Mesothelial cell of epicardium (in vitro differentiated cells): ENCODE measurements at places on chromosomes 3 and 15.

DNA sequence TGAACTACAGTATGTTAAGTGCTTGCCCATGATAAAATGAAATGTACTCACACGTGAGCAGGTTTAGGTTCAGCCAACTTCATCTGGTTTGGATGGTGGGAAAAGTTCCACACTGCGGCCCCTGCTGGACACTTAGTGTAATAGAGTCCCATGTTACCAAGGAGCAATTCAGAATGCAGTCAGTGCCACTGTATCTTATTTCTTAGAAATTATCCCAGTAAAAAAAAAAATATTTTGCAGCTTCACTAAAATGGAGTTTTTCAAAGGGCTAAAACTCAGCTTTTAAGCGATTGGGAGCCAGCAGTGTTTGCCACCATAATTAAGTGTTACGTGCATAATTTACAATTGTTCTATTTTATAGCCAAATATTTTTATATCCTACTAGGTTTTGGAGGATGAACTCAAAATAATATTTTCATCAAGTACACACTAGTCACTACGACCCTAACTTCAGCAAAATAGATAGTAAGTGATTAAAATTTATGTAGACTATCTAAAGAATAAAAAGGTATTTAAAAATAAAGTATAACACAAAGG, 371.7 kb upstream of the GBE1 start:
- DNase-seq, result no peak

GRCh38 chr3:32842531-32842931, 24.7 kb downstream of the TRIM71 start:
- no peak for DNase-seq

GRCh38 chr15:99105514-99106341, 848 bp downstream of the SYNM start:
- no peak for DNase-seq

DNA sequence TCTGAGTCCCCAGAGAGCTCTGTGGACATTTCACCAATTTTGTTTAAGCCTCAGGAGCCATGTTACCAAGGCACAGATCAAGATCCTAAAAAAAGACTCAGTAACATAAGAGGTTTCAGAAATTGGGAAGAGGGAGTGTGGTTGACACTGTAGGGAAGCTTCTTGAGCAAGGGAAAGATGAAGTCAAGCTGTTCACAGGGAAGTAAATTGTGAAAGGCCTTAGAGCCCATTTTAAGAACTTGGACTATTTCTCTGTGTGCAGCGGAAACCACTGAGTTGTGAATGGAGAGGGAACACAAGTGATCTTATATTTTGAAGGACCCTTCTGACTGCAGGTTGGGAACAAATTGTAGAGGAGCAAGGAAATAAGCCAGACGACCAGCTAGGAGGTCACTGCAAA, 18.7 kb downstream of the BCL2A1 start:
- DNase-seq, result no peak

DNA sequence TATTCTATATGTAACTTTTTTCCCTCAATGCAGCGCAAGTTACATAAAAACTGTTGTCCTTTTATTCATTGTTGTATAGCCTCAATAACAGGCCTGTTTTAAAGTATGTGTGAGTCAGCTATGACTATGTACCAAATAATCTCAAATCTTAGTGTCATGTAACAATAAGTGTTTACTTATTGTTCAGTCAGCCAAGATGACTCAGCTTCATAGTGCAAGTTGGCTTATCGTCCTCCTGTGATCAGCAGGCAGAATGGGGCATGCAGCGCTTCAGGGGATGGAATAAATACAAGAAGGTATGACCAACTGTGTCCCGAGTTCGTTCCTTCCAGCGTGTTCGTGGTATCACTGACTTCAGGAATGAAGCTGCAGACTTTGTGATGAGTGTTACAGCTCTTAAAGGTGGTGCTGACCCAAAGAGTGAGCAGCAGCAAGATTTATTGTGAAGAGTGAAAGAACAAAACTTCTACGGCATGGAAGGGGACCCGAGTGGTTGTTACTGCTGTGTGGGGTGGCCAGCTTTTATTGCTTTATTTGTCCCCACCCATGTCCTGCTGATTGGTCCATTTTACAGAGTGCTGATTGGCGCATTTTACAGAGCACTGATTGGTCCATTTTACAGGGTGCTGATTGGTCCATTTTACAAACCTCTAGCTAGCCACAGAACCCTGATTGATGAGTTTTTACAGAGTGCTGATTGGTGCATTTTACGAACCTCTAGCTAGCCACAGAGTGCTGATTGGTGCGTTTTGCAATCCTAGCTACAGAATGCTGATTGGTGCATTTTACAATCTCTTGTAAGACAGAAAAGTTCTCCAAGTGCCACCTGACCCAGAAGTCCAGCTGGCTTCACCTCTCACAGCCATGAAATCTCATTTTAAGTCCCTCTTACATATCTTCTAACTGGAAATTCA, 1016.0 kb downstream of the MCTP2 start:
- no peak for DNase-seq

DNA sequence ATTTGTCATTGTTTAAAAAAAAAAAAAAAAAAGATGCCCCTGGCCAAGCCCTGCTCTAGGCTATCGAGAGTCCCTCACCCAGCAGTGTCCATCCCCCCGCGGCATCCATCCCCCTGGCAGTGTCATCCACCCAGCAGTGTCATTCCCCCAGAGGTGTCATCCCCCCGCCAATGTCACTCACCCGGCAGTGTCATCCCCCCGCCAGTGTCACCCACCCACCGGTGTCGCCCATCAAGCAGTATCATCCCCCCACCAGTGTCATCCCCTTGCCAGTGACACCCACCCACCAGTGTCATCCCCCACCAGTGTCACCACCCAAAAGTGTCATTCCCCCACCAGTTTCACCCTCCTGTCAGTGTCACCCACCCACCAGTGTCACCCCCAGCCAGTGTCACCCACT, 99.3 kb upstream of the PRR20G start:
- DNase-seq, result no peak
